ENCODE measurements at places on chromosomes 3 and 15. TPM values are rescaled to one million over a fixed set of nuclear protein-coding genes. Genes with fewer than 3 reads are reported as not detected.

SLC15A2 gene
- polyA plus RNA-seq, result 9.0 TPM

PP2D1 gene
- polyA plus RNA-seq, result not detected

STX19 gene
- polyA plus RNA-seq, result 0.47 TPM

CDC25A gene
- polyA plus RNA-seq, result 1.6 TPM

RNU5B-1 gene
- not detected for polyA plus RNA-seq

CCR5 gene
- 0.32 TPM for polyA plus RNA-seq

LRRC49 gene
- 13.2 TPM for polyA plus RNA-seq

APOD gene
- polyA plus RNA-seq, result 12.9 TPM

IGSF10 gene
- 0.82 TPM for polyA plus RNA-seq

KIF23 gene
- polyA plus RNA-seq, result 3.6 TPM

UROC1 gene
- not detected for polyA plus RNA-seq

SMAD3 gene
- polyA plus RNA-seq, result 10.1 TPM

PAQR5 gene
- 32.7 TPM for polyA plus RNA-seq

ULK3 gene
- 34.5 TPM for polyA plus RNA-seq

IL17RC gene
- 31.5 TPM for polyA plus RNA-seq

ADGRG7 gene
- polyA plus RNA-seq, result not detected

ZNF501 gene
- 1.5 TPM for polyA plus RNA-seq

FBXO40 gene
- not detected for polyA plus RNA-seq

NLGN1 gene
- polyA plus RNA-seq, result 0.49 TPM

CPNE9 gene
- polyA plus RNA-seq, result 0.19 TPM

SERPINI1 gene
- polyA plus RNA-seq, result 35.3 TPM

RTP1 gene
- not detected for polyA plus RNA-seq

GOLGA6B gene
- not detected for polyA plus RNA-seq

ADPRH gene
- polyA plus RNA-seq, result 5.2 TPM

SNTN gene
- not detected for polyA plus RNA-seq

HCLS1 gene
- 11.7 TPM for polyA plus RNA-seq

SLC22A14 gene
- polyA plus RNA-seq, result 0.75 TPM

C3orf20 gene
- not detected for polyA plus RNA-seq

IFRD2 gene
- 54.1 TPM for polyA plus RNA-seq

SPRED1 gene
- polyA plus RNA-seq, result 4.6 TPM

ARPP19 gene
- 43.0 TPM for polyA plus RNA-seq

GRK7 gene
- not detected for polyA plus RNA-seq

EIF2B5 gene
- polyA plus RNA-seq, result 37.0 TPM

GP9 gene
- 0.49 TPM for polyA plus RNA-seq

PDE8A gene
- 20.3 TPM for polyA plus RNA-seq

PPP1R14D gene
- polyA plus RNA-seq, result 4.0 TPM

PPARG gene
- 19.0 TPM for polyA plus RNA-seq

MESP2 gene
- polyA plus RNA-seq, result 0.24 TPM

CHRM5 gene
- not detected for polyA plus RNA-seq

NOX5 gene
- 0.19 TPM for polyA plus RNA-seq

PIGB gene
- 17.4 TPM for polyA plus RNA-seq

PLSCR5 gene
- polyA plus RNA-seq, result not detected

ALDH1L1 gene
- polyA plus RNA-seq, result 199 TPM

OSBPL10 gene
- polyA plus RNA-seq, result 11.8 TPM

PPM1L gene
- 2.8 TPM for polyA plus RNA-seq

SLC49A4 gene
- polyA plus RNA-seq, result 10.4 TPM

SLC22A13 gene
- polyA plus RNA-seq, result 9.9 TPM

DPPA4 gene
- not detected for polyA plus RNA-seq

VIPR1 gene
- 5.3 TPM for polyA plus RNA-seq

LRRC3B gene
- polyA plus RNA-seq, result not detected

THBS1 gene
- 26.4 TPM for polyA plus RNA-seq

RTP4 gene
- 5.4 TPM for polyA plus RNA-seq

ZDHHC23 gene
- polyA plus RNA-seq, result 4.8 TPM

CRTAP gene
- 122 TPM for polyA plus RNA-seq

FGD5 gene
- polyA plus RNA-seq, result 18.7 TPM

TNFSF10 gene
- polyA plus RNA-seq, result 75.4 TPM

MINAR1 gene
- 0.15 TPM for polyA plus RNA-seq

KIF7 gene
- 1.4 TPM for polyA plus RNA-seq

HHATL gene
- not detected for polyA plus RNA-seq

Measured in kidney (tissue), 22 donors.